ENCODE measurements at places on chromosomes 4 and X.

GRCh38 chrX:35351212-35351611 lies 408.6 kb downstream of the FAM47B start:
- DNase-seq = no peak

DNA sequence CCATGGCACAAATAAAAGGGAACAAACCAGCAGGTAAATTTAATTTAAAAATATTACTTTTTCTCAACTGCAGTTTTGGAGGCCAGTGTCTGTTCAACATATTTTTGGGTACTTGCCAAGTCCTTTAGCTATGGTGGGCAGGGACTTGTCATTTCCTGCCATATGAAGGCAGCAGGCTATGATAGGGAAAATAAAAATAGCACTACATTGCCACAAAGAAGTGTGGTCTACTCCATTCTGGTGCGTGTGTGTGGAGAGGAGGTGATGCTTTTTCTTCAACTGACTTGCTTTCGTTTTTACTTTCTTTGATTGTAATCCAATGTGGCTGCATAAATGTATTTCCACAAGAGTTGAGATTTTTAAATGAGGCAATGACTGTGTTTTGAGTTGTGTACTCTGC lies 17.2 kb downstream of the GPR174 start:
- DNase-seq = peak; percentile 70

DNA sequence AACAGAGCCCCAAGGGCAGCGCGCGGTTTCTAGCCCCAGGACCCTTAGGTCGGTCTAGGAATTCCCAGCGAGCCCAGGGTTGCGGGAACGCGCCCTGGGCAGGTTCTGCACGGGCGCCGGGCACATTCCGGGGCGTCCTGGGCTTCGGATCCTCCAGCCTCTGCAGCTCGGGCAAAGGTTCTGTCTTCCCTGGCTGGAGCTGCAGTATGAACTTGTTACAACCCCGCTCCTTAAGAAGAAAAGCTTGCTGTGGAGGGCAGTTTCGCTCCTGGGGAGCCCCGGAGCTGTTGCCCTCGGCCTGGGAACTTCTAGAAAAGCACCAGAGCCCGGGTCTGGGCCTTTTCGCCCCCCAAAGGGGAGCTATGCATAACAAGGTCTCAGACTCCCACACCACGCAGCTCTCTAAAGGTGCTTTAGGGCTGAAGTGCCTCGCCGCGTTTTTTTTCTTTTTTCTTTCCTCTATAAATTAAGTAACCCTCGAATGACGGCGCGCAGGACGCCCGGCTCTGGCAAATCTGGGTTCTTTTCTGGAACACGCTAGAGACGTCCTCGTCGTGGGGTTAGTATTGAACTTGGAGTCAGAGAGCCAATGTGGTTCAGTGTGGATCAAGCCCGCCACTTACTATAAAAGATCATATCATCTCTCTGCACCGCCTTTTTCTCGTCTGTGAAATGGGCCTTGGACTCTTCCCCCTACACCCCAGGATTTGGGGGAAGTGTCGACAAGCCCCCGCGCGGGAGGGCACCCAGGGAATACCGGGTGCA lies 5.7 kb downstream of the MSX1 start:
- DNase-seq = no peak

DNA sequence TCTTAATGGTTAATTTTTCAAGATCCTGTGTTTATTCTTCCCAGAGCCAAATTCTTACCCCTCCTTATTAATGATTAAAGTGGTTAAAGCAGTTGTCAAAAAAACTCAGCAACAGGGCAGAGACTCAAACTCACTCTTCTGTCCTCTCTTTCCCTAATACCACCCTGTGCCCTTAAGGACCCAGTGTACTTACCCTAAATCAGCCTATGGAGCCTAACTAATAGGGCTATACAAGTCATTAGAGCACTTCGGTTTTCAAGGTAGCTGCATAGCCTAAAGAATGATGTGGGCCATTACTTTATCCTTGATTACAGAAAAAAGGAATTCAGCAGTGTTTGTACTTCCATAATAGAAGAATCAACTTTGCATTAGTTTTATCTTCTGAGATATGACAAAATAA lies 216.3 kb downstream of the KCTD8 start:
- DNase-seq = no peak

GRCh38 chr4:156774422-156774821 lies 197.2 kb downstream of the PDGFC start:
- DNase-seq = no peak

DNA sequence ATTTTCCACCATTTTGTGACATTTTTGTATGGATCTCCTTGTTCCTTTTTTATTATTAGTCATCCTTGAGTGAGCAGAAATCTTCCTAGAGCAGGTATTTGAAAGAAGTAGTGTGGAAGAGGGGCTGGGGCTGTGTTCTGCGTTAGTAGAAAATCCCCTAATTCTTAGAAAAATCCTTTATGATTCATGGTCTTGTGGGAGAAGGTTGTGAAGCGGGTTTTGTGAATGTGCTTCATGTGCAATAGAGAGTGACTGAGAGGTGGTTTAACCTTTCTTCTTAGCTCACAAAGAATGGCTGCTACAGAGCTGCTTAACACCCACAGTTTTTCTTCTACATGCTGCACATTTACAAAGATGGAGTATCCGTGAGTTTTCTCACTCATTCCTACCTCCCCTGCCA lies 220.5 kb downstream of the IDS start:
- DNase-seq = no peak

- no peak for DNase-seq
These were observed 557 bp upstream of the FAM53A start for GRCh38 chr4:1684506-1685234.

- no peak for DNase-seq
These were observed 16.9 kb downstream of the STAP1 start for GRCh38 chr4:67575232-67576058.

- DNase-seq = no peak
These were observed 74.4 kb upstream of the RBMX start for GRCh38 chrX:136954930-136955329.

DNA sequence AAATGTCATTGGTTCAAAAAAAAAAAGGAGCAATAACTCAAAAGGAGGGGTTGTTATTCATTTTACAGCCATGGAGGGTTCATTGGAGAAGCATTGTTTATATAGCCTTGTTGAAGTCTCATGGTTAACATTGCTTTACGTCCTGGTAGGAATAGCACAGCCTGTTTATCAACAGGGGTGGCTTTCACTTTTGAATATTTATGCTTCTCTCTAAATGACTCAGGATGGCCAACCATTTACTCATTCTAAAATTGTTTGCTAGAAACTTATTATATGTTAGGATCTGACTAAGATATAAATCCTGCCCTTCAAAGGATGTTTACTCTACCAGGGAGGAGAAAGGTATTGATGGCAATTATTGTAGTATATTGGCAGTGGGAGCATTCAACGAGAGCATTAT lies 534.1 kb upstream of the GALNTL6 start:
- DNase-seq = no peak

DNA sequence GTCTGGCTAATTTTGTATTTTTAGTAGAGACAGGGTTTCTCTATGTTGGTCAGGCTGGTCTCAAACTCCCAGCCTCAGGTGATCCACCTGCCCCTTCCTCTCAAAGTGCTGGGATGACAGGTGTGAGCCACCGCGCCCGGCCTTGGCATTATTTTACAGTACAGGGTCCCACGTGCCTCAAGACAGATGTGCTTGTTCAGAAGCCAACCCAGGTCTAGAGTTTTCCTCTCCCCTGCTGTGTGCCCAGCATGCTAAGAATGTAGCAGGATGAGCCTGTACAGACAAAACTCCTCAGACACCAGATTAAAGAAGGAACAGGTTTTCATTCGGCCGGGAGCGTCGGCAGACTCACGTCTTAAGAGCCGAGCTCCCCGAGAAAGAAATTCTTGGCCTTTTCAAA lies 42.2 kb downstream of the CRLF2 start:
- DNase-seq = no peak

- no peak for DNase-seq
These were observed 112.6 kb downstream of the TMA16 start for GRCh38 chr4:163606896-163607691.

GRCh38 chr4:13302876-13303275 lies 181.3 kb downstream of the RAB28 start:
- no peak for DNase-seq

- no peak for DNase-seq
These were observed 60.7 kb upstream of the ABCG2 start for GRCh38 chr4:88219099-88219498.

DNA sequence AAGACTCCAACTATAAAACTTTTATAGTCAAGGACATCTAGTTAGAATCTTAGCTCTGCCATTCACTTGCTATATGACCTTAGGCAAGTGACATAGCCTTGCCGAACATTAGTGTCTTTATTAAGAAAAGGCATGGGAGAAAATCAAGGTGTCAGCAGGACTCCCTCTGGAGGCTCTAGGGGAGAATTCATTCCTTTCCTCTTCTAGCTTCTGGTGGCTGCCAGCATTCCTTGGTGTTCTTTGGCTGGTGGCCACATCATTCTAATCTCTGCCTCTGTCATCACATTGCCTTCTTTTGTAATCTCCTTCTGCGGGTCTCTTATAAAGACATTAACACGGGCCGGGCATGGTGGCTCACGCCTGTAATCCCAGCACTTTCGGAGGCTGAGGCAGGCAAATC lies 99.8 kb downstream of the PPP1R2C start:
- no peak for DNase-seq

- DNase-seq = no peak
These were observed 41.3 kb downstream of the WDR1 start for GRCh38 chr4:10075158-10075863.

- DNase-seq = no peak
These were observed 145.2 kb downstream of the ADRA2C start for GRCh38 chr4:3911252-3911856.

GRCh38 chr4:68347845-68348244 lies 2.0 kb downstream of the YTHDC1 start:
- no peak for DNase-seq

Data from activated effector memory CD4-positive, alpha-beta T cell treated with anti-CD3 and anti-CD28 coated beads, Interleukin-2, amount 50 U/mL, for 16 hours (primary cell).